ENCODE measurements at places on chromosomes 4 and X. TPM values are rescaled to one million over a fixed set of nuclear protein-coding genes. Genes with fewer than 3 reads are reported as not detected.

GRCh38 chr4:152535360-152535902 is 461 bp downstream of the FBXW7 start:
- no peaks in the 10 kb centered on the region for H3K27me3 ChIP-seq
- peaks cover 28% of the 10 kb centered on the region for H3K36me3 ChIP-seq
- peak; percentile 58 for DNase-seq

- DNase-seq: no peak
- no peak overlapping the region for H3K4me3 ChIP-seq
- H3K4me1 ChIP-seq: no peaks in the 10 kb centered on the region
- H3K36me3 ChIP-seq: no peaks in the 10 kb centered on the region
- H3K27ac ChIP-seq: no peak overlapping the region
- no peaks in the 10 kb centered on the region for H3K27me3 ChIP-seq
Observed at GRCh38 chr4:8510191-8510590, 69.6 kb downstream of the TRMT44 start.

GRCh38 chr4:98338761-98339438 is 77.7 kb downstream of the RAP1GDS1 start:
- no peaks in the 10 kb centered on the region for H3K27me3 ChIP-seq
- peaks cover 2% of the 10 kb centered on the region for H3K4me1 ChIP-seq
- DNase-seq: no peak
- H3K27ac ChIP-seq: no peak overlapping the region
- peaks cover 46% of the 10 kb centered on the region for H3K36me3 ChIP-seq
- H3K4me3 ChIP-seq: no peak overlapping the region

GRIA3 gene
- total RNA-seq: not detected

USO1 gene
- 30.1 TPM for total RNA-seq

CDX4 gene
- total RNA-seq: not detected

- DNase-seq: peak; percentile 66
- H3K4me3 ChIP-seq: peak overlapping the region; percentile 54
- H3K36me3 ChIP-seq: peaks cover 82% of the 10 kb centered on the region
- no peaks in the 10 kb centered on the region for H3K27me3 ChIP-seq
Observed at GRCh38 chr4:102598086-102598761, 97.1 kb downstream of the NFKB1 start.

DNA sequence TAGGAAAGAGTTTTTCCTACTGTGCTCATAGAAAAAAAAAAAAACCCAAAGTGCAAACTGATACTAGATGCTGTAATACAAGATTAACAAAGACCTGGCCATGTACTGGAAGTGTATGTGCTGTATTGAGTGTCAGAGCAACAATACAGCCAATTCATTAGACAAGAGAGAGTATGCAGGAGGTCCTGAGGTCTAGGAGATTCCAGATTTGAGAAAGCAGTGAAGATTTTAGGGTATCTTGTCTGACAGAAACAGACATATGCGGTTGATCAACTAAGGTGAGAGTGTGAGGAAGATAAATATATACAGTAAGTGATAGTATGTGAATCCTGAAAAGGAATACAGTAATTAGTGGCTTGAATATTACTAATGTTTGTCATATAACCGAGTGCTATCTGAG is 3.0 kb downstream of the GPR174 start:
- H3K4me3 ChIP-seq: peak overlapping the region; percentile 98
- peaks cover 32% of the 10 kb centered on the region for H3K4me1 ChIP-seq
- peaks cover 38% of the 10 kb centered on the region for H3K36me3 ChIP-seq
- H3K27me3 ChIP-seq: no peaks in the 10 kb centered on the region
- peak overlapping the region; percentile 98 for H3K27ac ChIP-seq

SLITRK4 gene
- not detected for total RNA-seq

MGST2 gene
- total RNA-seq: 10.2 TPM

- H3K27me3 ChIP-seq: peaks cover 4% of the 10 kb centered on the region
- no peaks in the 10 kb centered on the region for H3K36me3 ChIP-seq
- no peak overlapping the region for H3K27ac ChIP-seq
- H3K4me1 ChIP-seq: peaks cover 2% of the 10 kb centered on the region
- no peak for DNase-seq
- H3K4me3 ChIP-seq: no peak overlapping the region
Observed at GRCh38 chr4:143251348-143251747, 66.6 kb downstream of the USP38 start.

- no peaks in the 10 kb centered on the region for H3K36me3 ChIP-seq
- no peak overlapping the region for H3K4me3 ChIP-seq
- H3K27me3 ChIP-seq: no peaks in the 10 kb centered on the region
Observed at GRCh38 chrX:86455495-86455894, 307.2 kb downstream of the DACH2 start.

RTL3 gene
- total RNA-seq: 0.12 TPM

- H3K27me3 ChIP-seq: peaks cover 5% of the 10 kb centered on the region
- no peak overlapping the region for H3K27ac ChIP-seq
- H3K4me1 ChIP-seq: peaks cover 4% of the 10 kb centered on the region
- peaks cover 2% of the 10 kb centered on the region for H3K36me3 ChIP-seq
- no peak overlapping the region for H3K4me3 ChIP-seq
Observed at GRCh38 chrX:15985937-15986336, 131.3 kb upstream of the AP1S2 start.

DNA sequence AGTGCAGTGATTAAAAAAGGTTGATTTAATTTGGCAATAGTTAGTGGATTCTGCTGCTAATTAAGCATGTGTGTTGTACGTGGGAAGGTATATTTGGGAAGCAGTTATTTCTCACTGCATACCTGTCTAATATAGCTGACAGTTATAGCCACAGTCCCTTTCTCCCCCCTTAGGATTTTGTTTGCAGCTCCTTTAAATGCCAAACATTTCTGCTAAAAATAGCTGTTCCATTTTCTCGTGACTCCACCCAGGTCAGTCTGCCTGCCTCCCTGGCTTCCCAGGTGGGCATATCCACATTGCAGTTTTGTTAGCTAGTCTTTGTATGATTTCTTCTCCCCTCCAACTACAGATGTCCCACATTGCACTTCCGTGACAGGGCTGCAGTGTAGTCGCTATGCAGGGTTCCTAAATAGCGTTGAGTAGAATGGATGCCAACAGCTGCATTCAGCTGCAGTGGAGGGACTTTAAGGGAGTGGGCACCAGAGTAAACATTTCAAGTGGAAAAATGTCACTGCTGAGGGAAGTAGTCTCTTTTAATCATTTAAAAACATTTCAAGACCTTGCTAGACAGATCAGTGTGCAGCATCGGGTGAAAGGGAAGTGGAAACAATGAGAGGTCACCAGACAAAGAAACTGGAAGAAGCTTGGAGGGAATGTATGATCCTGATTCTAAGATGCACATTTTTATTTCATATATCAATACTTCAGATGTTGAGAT is 326.3 kb downstream of the RAPGEF2 start:
- DNase-seq: no peak
- no peak overlapping the region for H3K4me3 ChIP-seq
- H3K4me1 ChIP-seq: peaks cover 8% of the 10 kb centered on the region
- H3K36me3 ChIP-seq: no peaks in the 10 kb centered on the region
- H3K27me3 ChIP-seq: peaks cover 24% of the 10 kb centered on the region
- no peak overlapping the region for H3K27ac ChIP-seq

LRIT3 gene
- 0.23 TPM for total RNA-seq

- H3K4me3 ChIP-seq: no peak overlapping the region
- no peak for DNase-seq
- peaks cover 41% of the 10 kb centered on the region for H3K4me1 ChIP-seq
- no peaks in the 10 kb centered on the region for H3K27me3 ChIP-seq
Observed at GRCh38 chr4:158811216-158811540, 42.4 kb downstream of the FNIP2 start.

PPEF2 gene
- 0.29 TPM for total RNA-seq

GRCh38 chr4:182878633-182879495 is 38.3 kb downstream of the DCTD start:
- DNase-seq: no peak
- no peak overlapping the region for H3K4me3 ChIP-seq
- no peaks in the 10 kb centered on the region for H3K27me3 ChIP-seq

All from activated CD8-positive, alpha-beta memory T cell treated with anti-CD3 and anti-CD28 coated beads, Interleukin-2, amount 10 ng/mL, durations not matched to agents 7 days and 5 days (primary cell).